Fibroblast of the aortic adventitia (primary cell): ENCODE measurements at places on chromosomes 1 and 21.
A peak's percentile ranks its signal among the peaks of the same experiment; 100 is the strongest.

DNA sequence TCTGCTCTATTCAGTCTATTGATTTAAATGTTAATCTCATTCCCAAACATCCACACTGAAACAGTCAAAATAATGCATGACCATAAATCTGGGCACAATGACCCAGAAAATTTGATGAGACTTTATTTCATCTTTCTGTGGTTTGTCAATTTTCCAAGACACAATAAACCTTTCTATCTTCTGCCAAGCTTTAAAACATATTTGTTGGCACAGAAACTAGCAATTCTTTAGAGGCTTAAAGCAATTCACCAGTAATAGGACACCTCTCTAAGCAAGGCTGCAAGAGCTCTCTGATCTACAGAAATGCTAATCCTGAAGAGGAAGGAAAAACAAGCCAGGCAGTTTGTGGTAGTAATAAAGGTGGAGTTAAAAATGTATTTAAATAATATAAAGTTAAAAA is 113.7 kb downstream of the FCRL5 start:
- DNase-seq, result peak; percentile 63

- DNase-seq, result no peak
These were observed 9.6 kb downstream of the KRTAP10-1 start for GRCh38 chr21:44530221-44530902.

- peak; percentile 52 for DNase-seq
These were observed 486 bp downstream of the HSPA13 start for GRCh38 chr21:14382486-14382834.

DNA sequence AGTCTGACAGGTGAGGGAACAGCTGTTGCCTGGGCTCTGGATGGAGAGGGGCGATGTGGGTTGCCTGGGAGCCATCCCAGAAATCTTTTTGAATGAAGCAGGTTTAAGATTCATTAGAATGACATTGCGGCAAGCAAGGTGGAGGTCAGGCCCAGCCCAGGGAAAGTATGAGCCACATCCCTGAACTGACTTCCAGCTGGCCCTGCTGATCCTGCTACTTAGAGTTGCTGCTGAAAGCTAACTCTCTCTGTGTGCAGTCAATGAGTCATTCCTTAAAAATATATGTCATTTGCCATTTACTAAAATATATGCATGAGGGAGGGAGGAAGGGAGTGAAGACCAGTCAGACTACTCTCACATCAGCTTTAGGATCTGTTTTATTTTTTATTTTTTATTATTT is 54.3 kb upstream of the RAB3GAP2 start:
- peak; percentile 13 for DNase-seq

GRCh38 chr1:111399792-111400610 is 27.5 kb downstream of the OVGP1 start:
- peak; percentile 71 for DNase-seq

- DNase-seq, result no peak
These were observed 37.3 kb upstream of the ARHGEF16 start for GRCh38 chr1:3417082-3417739.

- DNase-seq, result peak; percentile 98
These were observed 5.9 kb downstream of the CLCA2 start for GRCh38 chr1:86429835-86430234.

- peak; percentile 52 for DNase-seq
These were observed 6.9 kb upstream of the TMEM269 start for GRCh38 chr1:42777852-42778251.

GRCh38 chr21:37199057-37199924 is 67.8 kb downstream of the VPS26C start:
- DNase-seq, result peak; percentile 17

DNA sequence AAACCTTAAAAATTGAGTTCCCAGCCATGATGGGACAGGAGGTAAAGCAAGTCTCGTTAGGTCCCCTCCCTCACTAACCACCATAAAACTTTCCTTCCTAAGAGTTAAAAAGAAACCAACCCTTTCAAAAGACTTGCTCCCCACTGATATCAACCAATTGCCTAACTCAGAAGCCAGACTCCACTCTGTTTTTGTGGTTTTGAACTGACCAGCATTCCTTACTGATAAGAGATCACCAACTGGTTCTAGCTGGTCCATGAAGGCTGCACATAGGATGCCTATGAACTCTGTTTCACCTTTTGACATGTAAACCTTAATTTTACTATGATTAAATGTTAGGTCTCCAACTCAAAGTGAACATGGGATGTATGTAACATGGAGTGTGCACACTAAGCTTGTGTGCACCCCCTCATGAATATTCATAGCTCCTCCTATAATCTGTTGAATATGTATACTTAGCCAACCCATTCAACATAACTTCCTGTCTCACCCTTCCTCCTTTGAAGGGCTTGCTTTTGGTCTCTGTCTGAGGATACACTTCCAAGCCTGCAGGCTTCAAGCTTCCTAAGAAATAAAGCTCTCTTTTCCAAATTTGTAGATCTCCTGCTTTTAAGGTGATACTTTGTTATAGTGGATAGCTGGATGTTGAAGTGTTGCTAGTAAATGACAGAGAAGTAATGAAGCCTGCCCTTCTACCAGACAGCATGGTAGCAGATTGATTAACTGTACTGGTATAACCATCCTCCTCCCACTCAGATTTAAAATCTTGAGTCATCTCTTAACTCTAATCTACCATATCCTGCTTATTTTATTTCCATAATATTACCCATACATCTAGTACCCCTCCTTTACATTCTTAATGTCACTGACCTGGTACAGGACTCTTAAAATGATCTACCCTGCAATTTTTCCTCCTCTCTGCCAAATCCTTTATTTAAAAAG is 95.6 kb downstream of the ZNF644 start:
- DNase-seq, result peak; percentile 78

- DNase-seq, result no peak
These were observed 400.7 kb upstream of the RUNX1 start for GRCh38 chr21:35449846-35450245.

DNA sequence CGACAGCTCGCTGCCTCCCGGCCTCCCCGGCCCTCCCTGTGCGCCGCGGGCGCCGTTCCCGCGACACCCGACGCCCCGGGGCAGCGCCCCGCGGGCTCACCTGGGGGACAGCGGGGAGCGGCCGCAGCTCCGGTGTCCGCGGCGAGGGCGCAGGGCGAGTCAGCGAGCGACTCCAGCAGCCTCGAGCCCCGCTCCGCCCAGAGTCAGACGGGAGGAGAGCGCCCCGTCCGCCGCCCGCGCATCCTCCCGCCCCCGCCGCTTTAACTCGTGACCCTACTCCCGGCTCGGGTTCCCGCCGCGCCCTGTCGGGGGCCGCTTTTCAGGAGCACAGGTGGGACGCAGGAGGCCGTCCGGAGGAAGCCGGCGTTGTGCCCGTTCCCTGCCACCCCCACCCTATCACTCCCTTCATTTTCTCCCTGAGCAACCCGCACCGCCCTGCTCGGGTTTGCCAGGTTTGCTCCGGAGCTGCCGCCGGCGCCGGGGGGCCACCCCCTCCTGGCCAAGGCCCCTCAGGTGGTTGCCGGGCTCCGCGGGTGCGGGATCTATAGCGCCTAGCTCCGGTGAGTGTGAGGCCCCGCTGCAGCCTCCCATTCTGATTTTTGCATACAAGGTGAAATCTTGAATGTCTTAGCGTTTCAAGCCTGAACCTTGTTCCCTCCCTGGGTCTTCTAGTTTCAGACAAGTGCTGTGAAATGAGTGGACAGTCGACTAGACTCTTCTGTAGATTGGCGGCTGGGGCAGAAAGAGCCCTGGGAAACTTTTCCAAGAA is at the start of gene MCOLN3:
MCOLN3 (minus strand) TSS at position 205 of the 769 bp plus-strand sequence. CDS start 3,140 bp downstream, outside the sequence.
- DNase-seq, result no peak

- DNase-seq, result peak; percentile 28
These were observed 95.4 kb downstream of the PTPRU start for GRCh38 chr1:29331729-29332128.

DNA sequence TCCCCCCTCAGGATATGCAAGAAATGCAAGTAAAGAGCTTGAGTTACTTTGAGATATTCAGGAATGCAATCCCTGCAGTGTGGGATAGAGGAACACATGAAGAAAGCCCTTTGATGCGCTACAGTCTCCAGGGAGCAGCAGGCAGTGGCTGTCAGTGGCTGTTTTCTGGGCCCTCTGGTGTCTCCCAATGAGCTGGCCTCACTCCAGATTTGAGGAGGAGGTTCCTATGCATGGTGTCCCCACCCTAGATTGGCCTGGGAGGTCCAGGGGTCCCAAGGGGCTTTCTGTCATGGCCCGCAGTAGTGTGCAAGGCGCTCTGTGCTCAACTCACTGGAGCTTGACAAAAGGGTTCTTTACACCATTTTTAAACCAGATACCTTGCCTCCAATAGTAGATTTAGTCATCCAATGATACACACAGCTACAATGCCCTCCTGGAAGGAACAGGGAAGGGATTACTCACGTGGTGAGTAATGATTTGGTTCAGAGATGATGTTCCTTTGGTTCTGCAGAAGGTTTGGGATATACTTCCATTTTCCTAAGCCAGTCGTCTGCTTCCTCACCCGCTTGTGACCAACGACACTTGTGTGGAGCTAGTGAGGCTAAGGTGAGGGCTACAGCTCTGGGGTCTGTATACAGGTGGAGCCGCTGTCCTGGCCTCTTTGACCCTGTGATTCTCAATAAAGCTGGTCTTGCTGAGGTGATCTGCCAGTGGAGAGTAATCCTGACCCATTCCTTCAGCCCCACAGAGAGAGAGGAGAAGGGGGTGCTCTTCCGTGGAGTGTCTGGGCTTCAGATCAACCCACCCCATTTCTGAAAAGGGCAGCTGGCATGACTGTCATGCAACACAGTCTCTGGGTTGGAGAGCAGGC is 6.6 kb downstream of the BATF3 start:
- peak; percentile 56 for DNase-seq

GRCh38 chr1:32413507-32414185 is 19.4 kb upstream of the BSDC1 start:
- DNase-seq, result peak; percentile 76
